T follicular helper cell (primary cell): ENCODE measurements at places on chromosomes 11 and 22.
A peak's percentile ranks its signal among the peaks of the same experiment; 100 is the strongest.

DNA sequence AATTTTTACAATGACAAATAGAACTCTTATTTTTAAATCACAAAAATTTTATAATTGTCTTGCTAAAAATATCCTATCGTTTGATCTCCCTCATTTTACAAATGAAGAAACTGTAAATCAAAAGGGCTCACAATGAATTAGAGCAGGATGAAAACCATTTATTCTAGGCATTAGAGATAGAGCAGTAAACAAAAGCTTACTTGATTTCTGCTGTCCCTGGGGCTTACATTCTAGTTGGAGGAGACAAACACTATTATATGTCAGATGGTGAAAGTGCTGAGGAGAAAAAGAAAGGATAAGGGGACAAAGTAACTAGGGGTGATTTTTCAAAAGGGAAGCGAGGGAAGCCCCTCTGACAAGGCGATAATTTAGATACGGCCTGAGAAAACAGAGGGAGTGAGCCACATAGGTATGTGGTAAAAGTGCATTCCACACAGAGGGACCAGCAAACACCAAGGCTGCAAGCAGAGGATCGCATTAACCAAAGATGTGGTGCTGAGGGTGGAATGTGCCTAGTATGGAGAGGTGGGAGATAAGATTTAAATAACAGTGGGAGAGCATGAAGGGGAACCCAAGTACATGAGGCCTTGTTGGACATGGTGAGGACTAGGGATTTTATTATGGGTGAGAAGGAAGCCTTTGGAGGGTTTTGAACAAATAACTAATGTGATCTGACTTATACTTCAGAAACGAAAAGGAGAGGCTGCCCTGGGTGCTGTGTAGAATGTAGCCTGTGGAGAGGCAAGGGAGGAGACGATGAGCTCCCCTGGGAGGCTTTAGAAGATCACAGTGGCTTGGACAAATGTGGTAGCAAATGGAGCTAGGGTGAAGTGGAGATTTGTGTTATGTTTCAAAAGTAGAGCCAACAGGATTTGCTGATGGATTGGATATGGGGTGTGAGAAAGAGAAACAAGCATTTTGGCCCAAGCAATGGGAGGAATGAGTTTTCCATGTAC lies 62.1 kb downstream of the PDHX start:
- no peak for DNase-seq

DNA sequence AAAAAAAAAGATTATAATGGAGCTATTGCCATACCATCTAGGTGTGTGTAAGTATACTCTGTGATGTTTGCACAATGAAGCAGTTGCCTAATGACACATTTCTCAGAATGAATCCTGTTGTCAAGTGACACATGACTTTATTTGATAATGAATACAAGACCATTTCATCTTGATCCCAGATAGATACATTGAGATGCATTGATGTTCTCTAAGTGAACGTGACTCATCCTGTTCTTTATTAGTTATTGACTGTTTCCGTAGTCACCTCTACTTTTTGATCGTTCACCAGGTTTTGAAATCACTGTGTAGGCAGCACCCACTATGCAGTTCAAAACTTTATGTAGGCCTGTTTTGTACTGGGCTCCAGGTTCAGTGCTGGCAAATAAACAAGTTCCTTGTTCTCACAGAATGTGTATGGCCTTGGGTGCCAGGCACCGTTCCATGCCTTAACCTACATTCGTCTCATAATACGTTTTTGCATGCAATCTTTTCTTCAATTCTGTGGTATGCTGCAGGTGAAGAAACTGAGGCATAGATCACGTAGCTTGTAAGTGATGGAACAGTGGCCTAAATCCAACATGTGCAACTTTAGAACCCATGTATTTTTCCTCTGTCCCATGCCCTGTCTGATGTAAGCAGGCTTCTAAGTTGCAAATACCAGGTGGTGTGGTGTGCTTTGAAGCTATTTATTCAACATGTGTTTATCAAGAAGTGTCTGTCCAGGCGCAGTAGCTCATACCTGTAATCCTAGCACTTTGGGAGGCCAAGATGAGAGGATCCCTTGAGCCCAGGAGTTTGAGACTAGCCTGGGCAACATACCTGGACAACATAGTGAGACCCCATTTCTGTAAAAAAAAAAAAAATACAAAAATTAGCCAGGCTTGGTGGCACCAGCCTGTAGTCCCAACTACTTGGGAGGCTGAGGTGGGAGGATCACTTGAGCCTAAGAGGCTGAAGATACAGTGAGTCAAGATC lies 10.4 kb downstream of the SREBF2 start:
- no peak for DNase-seq

DNA sequence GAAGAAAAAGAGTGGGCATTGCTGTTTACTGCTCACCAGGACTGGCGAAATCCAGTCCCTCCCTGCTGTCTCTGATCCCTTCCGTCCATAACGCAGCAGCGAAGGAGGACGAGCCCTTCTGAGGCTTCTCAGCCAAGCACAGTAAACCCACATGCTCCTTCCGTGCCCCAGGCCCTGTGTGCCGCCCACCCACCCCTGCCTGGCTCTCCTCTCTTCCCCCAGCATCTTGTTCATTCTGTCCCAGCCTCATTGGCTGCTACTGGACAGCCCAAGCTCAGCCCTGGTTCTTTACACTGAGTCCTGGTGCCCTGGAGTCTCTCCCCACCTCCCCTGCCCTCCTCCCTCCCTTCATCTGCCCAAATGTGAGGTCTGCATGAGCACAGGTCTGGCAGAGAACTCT lies 559.7 kb downstream of the BRD1 start:
- no peak for DNase-seq

- DNase-seq = no peak
Observed at GRCh38 chr22:21622011-21622918, 7.6 kb downstream of the YDJC start.

GRCh38 chr11:111571829-111572501 lies 30.3 kb upstream of the SIK2 start:
- no peak for DNase-seq

- no peak for DNase-seq
Observed at GRCh38 chr11:67656278-67656922, 5.9 kb upstream of the ACY3 start.

GRCh38 chr11:19598876-19599486 lies 113.7 kb upstream of the NAV2 start:
- no peak for DNase-seq

DNA sequence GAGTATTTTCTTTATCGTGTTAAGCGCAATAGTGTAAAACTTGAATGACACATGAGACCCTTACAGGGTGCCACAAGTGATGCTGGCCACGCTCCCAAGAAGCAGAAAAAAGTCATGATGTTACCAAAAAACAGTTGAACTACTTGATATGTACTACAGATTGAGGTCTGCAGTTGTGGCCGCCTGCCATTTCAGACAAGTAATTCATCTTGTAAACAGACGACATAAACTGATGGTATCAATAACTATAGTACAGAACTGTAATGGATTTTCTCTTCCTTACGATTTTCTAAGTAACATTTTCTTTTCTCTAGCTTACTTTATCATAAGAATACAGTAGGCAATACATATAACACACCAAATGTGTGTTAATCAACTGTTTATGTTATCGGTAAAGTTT lies 5.5 kb downstream of the CD59 start:
- no peak for DNase-seq

GRCh38 chr11:76087749-76088148 lies 118.6 kb downstream of the WNT11 start:
- no peak for DNase-seq

DNA sequence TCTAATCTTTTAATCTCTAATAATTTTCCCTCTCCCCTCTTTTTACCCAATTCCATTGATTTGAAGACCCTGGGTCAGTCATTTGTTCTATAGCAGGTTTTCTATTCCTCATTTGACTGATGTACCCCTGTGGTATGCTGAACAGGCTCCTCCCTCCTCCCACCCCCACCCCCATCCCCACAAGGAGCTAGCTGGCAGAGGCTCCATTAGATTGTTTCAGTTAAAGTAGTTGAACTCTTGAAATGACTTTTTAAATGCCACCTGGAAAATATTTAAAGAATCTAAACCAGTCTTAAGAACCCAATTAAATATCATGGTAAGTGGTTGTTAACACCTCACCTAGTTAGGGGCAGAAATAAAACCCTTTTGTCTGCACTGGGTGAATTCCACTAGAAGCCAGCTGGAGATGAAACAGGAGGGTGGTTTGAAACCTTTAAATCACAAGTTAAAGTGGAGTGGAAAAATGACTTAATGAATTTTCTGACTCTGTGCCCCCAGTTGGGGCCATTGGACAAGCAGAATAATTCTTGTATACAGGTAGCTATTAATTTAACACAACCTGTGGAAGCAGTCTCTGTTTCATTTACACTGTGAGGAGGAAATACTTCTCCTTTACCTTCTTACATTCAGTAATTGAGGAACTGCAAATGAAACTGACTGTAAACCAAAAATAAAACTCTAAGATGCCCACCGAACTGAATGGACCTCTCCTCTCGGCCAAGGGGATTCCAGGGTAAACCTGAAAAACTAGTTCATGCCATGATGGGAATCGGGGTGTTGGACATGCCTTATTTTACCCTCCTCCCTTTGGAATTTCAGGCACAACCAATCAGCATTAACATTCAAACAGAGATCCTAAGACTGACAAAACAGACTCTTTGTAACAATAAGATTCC lies 30.7 kb downstream of the PRR5L start:
- DNase-seq = no peak

GRCh38 chr11:68036141-68036716 lies 2.6 kb upstream of the TCIRG1 start:
- DNase-seq = no peak

DNA sequence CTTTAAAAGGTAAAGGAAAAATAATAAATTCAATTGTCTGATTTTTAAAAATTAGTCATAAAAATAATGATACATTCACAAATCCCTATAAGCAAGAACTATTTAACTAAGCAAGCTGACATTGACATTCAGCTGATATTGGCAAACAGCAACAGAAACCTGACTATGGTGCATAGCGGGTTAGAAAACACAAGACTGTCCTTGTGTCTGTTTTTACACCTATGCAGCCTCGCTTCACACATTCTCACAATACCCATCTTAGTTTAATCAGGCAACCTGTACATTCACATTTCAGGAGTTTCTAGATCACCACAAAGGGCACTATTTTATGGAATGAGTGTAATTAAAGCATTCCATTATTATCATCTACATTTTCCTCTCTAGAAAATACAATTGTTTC lies 737.1 kb downstream of the KCNA4 start:
- DNase-seq = no peak

GRCh38 chr11:122248131-122248530 lies 132.1 kb upstream of the BLID start:
- no peak for DNase-seq

- DNase-seq = no peak
Observed at GRCh38 chr22:32607086-32607485, 132.5 kb downstream of the FBXO7 start.

- peak; percentile 21 for DNase-seq
Observed at GRCh38 chr22:29689880-29690213, 30.0 kb upstream of the CABP7 start.

- DNase-seq = no peak
Observed at GRCh38 chr11:45158891-45159605, 12.6 kb downstream of the PRDM11 start.

GRCh38 chr11:126561327-126561893 lies 205.9 kb downstream of the ST3GAL4 start:
- no peak for DNase-seq

DNA sequence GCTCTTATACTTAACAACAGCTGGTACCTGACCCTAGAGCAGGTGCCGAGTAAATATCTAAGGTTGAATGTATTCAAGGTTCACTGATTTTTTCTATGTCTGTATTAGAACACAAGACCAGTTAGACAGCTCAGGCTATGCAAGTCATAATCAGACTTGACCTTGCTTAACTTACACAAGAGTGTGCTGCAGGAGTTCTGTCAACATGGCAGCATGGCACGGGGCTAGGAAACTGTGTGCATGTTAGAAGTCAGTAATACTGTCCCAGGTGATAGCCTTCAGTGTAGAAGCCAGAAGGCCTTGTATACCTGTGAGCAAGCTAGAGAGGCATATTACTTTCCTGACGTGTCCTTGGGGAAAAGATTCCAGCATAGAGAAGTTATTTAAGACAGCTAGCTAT lies 253.1 kb downstream of the FAT3 start:
- DNase-seq = no peak

GRCh38 chr11:130561441-130561881 lies 113.0 kb downstream of the ADAMTS15 start:
- no peak for DNase-seq

DNA sequence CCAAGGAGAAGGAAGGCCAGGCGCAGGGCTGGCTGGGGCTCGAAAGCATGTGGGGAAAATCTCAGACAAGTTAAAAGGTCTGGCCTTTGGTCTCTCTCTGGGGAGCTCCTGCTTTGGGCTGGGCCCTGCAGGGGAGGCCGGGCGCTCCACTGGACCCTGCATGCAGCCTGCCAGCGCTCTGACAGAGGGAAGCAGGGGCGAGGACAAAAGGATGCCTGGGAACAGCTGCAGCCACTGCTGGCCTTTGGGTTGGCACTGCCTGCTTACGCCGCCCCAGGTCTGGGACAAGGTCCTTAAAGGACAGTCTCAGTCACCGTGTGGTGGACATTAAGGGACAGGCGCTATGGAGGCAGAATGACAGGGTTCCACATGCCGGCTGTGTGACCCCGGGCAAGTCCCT lies 56.4 kb upstream of the TTLL12 start:
- no peak for DNase-seq

DNA sequence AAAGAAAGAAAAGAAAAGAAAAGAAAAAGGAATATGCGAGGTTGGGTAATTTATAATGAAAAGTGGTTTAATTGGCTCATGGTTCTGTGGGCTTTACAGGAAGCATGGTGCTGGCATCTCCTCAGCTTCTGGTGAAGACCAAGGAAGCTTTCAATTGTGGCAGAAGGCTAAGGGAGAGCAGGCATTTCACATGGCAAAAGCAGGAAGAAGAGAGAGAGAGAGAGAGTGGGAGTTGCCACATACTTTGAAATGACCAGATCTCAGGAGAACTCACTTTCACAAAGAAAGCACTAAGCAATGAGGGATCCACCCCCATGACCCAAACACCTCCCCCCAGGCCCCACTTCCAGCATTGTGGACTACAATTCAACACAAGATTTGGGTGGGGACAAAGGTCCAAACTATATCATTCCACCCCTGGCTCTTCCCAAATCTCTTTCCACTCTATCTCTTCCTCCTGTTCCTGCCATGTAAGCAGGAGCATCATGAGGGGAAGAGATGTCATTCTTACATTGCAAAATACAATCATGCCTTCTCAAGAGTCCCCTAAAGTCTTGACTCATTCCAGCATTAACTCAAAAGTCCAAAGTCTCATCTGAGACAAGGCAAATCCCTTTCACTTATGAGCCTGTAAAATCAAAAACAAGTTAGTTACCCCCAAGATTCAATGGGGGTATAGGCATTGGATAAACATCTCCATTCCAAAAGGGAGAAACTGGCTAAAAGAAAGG lies 38.9 kb downstream of the LINC01488 start:
- DNase-seq = no peak

- DNase-seq = no peak
Observed at GRCh38 chr11:26964339-26964738, 29.6 kb upstream of the FIBIN start.

DNA sequence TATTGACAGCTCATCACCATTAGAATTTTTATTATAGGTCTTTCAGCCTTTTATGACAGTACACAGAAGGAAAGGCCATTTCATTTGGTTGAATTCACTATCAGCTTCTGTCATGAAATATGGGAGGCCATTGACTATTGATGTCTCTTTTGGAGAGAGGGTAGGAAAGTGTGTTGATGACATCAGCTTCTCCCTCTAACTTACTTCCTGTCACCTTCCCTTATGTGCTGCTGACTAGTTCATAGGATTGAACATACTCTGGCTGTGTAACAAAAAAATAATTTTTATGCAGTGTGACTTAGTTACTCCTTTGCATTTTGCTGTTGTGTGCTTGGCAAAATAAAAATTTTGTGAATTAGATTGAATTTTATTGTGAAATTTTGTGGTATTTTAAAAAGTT lies 769.2 kb downstream of the METTL15 start:
- no peak for DNase-seq

GRCh38 chr11:125916683-125917347 lies 12.5 kb downstream of the DDX25 start:
- DNase-seq = no peak
